Smooth muscle cell of the coronary artery (primary cell): ENCODE measurements at places on chromosomes 7 and 10. TPM values are rescaled to one million over a fixed set of nuclear protein-coding genes. Genes with fewer than 3 reads are reported as not detected.

The PWWP2B gene
- 6.3 and 7.0 TPM in 2 replicates for total RNA-seq

The SEMA3A gene
- 6.0 and 91.7 TPM in 2 replicates for total RNA-seq

The LHFPL3 gene
- not detected in 2 replicates for total RNA-seq

The LIPF gene
- total RNA-seq, result not detected in 2 replicates

The SUN3 gene
- total RNA-seq, result not detected in 2 replicates

The VSTM2A gene
- not detected in 2 replicates for total RNA-seq

The CALML3 gene
- total RNA-seq, result not detected in 2 replicates

The CAV2 gene
- total RNA-seq, result 74.7 and 86.3 TPM in 2 replicates

The SEC31B gene
- total RNA-seq, result 1.4 and 2.3 TPM in 2 replicates

The SPDYE6 gene
- 0.23 TPM in 1 of 2 replicates, not detected in the other for total RNA-seq

The ANK3 gene
- total RNA-seq, result 10.8 and 48.9 TPM in 2 replicates

The PPP1R3C gene
- total RNA-seq, result 33.9 and 36.7 TPM in 2 replicates

The MBL2 gene
- total RNA-seq, result not detected in 2 replicates

The CBX3 gene
- 31.1 and 97.9 TPM in 2 replicates for total RNA-seq

The NUTM2A gene
- 0.12 and 0.15 TPM in 2 replicates for total RNA-seq

The GPER1 gene
- total RNA-seq, result 0.83 and 7.1 TPM in 2 replicates

The OPN1SW gene
- total RNA-seq, result not detected in 2 replicates

The UCN3 gene
- not detected in 2 replicates for total RNA-seq

The HOXA3 gene
- total RNA-seq, result not detected in 2 replicates

The SLC29A4 gene
- 2.5 and 4.3 TPM in 2 replicates for total RNA-seq

The TMEM60 gene
- 13.5 and 13.7 TPM in 2 replicates for total RNA-seq

The RBP3 gene
- total RNA-seq, result under 0.01 TPM in 1 of 2 replicates, not detected in the other

The HK1 gene
- total RNA-seq, result 259 and 265 TPM in 2 replicates

The CYP3A4 gene
- not detected in 2 replicates for total RNA-seq

The OPALIN gene
- total RNA-seq, result not detected in 2 replicates

The FAM25A gene
- total RNA-seq, result not detected in 2 replicates

The PLXDC2 gene
- 2.1 and 27.1 TPM in 2 replicates for total RNA-seq

The CALHM3 gene
- not detected in 2 replicates for total RNA-seq

The FKBP9 gene
- 252 and 474 TPM in 2 replicates for total RNA-seq

The SNCG gene
- 48.3 and 77.0 TPM in 2 replicates for total RNA-seq

The CSTF2T gene
- 16.4 and 29.5 TPM in 2 replicates for total RNA-seq

The PPP1R3A gene
- not detected in 2 replicates for total RNA-seq

The INA gene
- total RNA-seq, result 0.30 and 0.35 TPM in 2 replicates

The TTYH3 gene
- 15.9 and 36.8 TPM in 2 replicates for total RNA-seq

The ODAD2 gene
- total RNA-seq, result 0.12 TPM in 1 of 2 replicates, not detected in the other

The CH25H gene
- total RNA-seq, result 3.3 and 5.2 TPM in 2 replicates

The PLEKHS1 gene
- total RNA-seq, result not detected in 2 replicates

The CLEC5A gene
- total RNA-seq, result not detected in 2 replicates

The HOXA6 gene
- not detected in 2 replicates for total RNA-seq

The LRRC18 gene
- not detected in 2 replicates for total RNA-seq

The EBLN1 gene
- not detected in 2 replicates for total RNA-seq

The SPAM1 gene
- not detected in 2 replicates for total RNA-seq

The TBXAS1 gene
- 0.60 TPM in 1 of 2 replicates, not detected in the other for total RNA-seq

The STRIP2 gene
- total RNA-seq, result 1.5 and 7.8 TPM in 2 replicates

The NFKB2 gene
- total RNA-seq, result 11.8 and 17.1 TPM in 2 replicates
